Stimulated activated CD8-positive, alpha-beta memory T cell treated with anti-CD3 and anti-CD28 coated beads, Interleukin-4, amount 100 ng/mL, for 4 hours (primary cell): ENCODE measurements at places on chromosomes 2 and 18.

DNA sequence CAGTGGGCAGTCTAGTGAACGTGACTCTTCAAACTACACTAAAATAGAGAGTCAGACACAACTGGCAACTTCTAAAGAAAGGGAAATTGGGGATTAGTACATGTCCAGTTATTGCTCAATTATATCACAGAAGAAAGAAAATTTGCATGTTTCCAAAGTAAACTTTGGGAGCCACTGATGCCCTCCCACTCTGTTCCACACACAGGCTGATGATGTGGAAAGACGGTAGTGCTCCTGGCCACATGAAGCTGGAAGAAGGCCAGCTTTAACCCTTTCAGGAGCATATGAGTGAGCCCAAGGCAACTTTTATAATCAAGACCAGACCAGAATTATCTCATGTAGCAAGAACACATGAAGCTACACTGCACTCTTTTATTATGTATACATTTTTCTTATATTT lies 141.0 kb downstream of the NR4A2 start:
- no peak for DNase-seq

- no peak for DNase-seq
Measured at GRCh38 chr18:43533371-43533770, 256.1 kb upstream of the SYT4 start.

DNA sequence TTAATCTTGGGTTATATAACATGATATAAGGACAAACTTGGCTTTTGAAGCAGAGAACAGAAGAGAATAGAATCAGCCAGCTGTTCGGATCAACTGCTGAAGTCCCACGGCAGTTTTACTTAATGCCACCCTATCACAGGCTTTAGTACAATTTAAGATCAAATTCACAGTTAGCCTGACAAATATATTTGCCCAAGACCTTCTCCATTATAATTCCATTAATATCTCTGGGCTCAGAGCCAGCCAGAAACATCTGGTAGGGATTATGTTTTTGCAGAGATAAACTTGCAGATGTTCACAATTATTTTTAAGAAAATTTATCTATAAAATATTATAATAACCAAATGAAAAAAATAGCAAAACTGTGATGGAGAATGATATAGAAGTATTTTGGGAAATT lies 381.4 kb downstream of the RAD51AP2 start:
- DNase-seq = no peak

DNA sequence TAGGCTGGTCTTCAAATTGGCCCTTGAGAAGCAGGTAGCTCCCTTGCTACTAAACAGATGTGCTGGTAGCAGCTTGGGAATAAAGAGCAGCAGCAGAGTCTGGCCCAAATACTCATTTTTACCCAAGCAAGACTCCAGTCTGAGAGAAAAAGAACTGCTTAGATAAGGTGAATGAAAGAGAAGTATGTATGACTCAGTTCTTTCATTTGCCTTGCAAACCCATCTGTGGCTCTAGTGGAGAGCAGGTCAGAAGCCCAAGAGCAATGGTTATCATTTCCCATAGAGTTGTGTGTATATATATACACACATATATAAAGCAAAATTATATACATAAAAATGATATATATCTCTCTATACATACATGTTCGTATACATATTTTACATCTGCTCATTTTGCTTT lies 80.3 kb downstream of the CAMKMT start:
- DNase-seq = no peak

DNA sequence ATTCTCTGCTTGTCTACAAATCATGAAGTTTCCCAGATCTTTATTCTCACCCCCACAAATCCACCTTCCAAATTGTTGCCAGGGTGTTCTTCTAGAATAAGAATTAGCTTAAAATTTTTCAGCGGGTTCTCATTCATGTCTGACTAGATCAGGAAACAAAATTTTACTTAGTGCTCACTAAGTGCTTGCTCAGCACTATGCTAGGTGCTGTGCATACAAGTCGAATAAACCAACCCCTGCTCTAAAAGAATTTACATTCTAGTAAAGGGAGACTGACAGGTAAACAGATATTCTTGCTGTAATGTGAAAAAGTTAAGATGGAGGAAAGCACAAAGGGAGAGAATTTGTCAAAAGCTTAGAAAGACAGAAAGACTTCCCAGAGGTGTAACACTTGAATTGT lies 2.4 kb upstream of the FSIP2 start:
- no peak for DNase-seq

DNA sequence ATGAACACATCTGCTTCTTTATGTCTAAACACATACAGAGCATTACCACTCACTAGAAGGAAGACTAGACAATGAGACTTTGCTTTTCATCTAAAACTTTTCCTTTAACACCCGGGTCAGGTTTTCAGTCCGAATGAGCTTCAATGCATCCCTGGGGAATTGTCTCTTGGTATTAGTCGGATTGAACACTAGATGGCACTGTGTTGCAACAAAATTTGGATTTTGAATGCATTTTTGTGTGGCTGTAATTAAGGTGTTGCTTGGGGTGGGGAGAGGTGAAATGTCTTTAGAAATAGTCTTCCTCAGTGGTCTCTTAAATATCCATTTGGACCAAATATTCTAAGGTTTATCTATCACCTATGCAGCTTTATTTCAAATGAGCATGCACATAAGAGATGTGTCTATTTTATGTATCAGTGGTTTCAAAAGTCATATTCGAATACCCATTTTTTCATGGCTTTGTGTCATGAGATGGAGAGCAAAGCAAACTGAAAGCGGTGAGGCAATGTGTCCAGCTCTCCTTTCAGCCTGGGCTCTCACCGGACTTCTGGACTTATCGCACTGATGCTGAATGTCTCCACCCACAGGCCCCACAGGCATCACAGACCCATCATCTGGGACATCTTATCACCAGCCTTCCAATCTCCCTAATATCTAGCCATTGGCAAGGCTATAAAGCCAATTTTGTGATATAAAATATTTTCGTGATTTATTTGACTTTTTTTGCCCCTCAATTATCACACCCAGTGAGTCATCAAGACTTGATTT lies 510.3 kb downstream of the RNF144A start:
- DNase-seq = no peak

GRCh38 chr2:218478544-218478943 lies 59.6 kb downstream of the VIL1 start:
- no peak for DNase-seq

- no peak for DNase-seq
Measured at GRCh38 chr2:229775614-229776313, 61.4 kb upstream of the DNER start.

DNA sequence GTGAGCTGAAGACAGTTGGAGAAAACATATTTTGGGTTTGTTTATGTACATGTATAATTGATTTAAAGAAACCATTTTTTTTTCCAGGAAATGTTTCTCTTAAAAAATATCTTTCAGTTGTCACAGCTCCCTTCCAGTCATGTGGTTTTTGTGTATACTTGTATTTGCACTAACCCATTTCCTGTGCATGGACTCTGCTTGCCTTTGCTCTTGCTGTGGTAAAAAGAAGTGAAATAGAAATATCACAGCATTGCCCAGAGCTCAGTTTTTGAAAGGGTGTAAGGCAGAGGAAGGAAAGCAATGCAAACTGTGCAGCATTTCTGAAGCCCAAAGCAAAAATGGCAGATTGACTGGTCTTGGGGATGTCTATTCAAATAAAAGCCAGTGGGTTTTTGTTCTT lies 10.4 kb upstream of the DOCK10 start:
- DNase-seq = no peak

GRCh38 chr18:6069539-6069938 lies 174.2 kb upstream of the TMEM200C start:
- no peak for DNase-seq

GRCh38 chr2:108905176-108905575 lies 83.8 kb downstream of the EDAR start:
- no peak for DNase-seq

GRCh38 chr18:33577685-33578517 lies at the start of gene ASXL3:
TSS of gene ASXL3 (plus strand) at chr18:33578219. CDS start at chr18:33578632, 413 bp downstream.
- DNase-seq = no peak

DNA sequence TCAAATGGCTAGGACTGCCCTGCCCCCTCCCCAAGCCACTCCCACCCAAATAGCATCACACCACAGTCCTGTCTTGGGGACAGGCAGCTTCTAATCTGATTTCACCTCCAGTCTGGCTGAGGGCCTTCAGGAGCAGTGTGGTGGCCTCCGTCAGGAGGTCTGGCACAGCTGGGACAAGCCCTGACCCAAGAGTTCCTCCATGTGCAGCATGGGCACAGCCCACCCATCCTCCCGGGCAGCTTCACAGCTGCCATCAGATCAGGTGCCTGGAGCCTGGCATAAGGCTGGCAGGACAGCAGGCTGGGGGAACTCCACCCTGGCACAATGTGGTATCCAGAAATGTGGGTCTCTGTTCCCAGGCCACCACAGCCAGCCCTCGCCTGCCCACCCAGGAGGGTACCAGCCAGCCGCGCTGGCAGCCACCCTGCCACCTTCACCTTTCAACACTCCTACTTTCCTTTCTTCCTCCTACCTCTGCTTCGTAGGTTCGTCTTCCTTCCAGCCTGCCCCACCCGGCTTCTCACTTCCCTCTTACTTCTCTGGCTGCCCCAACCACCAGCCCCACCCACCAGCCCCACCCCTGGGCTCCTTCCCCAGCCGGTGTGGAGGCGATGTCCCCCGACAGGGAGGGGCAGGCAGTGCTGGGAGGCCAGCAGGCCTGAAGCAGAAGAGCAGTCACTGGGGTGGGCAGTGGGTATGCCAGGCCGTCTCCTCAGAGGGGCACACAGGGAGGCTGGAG lies at the start of gene CAPG:
Gene CAPG (minus strand): TSS at position 522 of the 739 bp plus-strand sequence. CDS start 8,221 bp downstream, outside the sequence.
- no peak for DNase-seq

- DNase-seq = no peak
Measured at GRCh38 chr2:96665083-96665569, 22.6 kb downstream of the FER1L5 start.

- no peak for DNase-seq
Measured at GRCh38 chr18:38557006-38557405, 991.4 kb upstream of the CELF4 start.

DNA sequence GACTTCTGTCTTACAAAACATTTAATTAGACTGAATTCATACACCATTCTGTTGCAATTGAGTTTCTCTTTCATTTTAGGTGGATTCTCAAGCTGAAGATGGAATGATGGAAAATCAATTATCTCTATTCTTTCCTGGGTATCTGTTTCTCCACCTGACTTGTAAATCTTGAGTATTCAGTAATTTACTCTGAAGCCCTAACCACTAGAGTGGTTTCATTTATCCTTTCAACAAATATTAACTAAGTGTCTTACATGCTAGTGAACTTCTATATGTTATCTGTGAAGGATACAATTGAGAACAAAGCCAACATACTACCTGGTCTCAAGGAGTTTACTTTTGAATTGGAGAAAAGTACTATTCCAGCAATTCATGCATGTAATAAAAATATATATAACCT lies 94.1 kb upstream of the ZNF804A start:
- DNase-seq = no peak

- DNase-seq = no peak
Measured at GRCh38 chr18:6205706-6206105, 209.0 kb downstream of the L3MBTL4 start.

GRCh38 chr2:104562537-104562936 lies 291.4 kb upstream of the POU3F3 start:
- DNase-seq = no peak

GRCh38 chr2:144240656-144241339 lies 279.1 kb downstream of the ZEB2 start:
- DNase-seq = no peak

- DNase-seq = no peak
Measured at GRCh38 chr2:43045866-43046265, 180.5 kb downstream of the ZFP36L2 start.

GRCh38 chr2:127305990-127306585 lies 12.1 kb upstream of the ERCC3 start:
- DNase-seq = no peak

DNA sequence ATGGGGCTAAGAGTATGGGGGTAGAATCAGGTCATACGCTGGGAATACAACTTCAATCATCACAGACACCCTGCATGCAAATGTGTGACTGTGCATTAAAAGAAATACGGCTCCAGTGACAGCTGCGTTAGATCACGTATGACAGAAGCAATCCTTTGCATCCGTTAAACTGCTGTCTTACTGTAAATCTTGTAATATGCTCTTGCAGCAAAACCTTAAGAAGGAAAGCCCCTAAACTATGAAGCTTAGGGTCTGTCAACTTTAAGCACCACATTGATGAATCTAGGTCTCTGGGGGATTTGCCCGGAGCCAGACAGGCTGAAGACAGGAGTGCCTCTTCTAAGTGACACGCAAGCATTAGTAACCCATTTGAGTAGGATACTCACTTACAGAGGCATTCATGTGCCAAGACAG lies 84.7 kb upstream of the EML6 start:
- no peak for DNase-seq

GRCh38 chr18:57947117-57947516 lies 96.9 kb upstream of the NEDD4L start:
- DNase-seq = no peak

DNA sequence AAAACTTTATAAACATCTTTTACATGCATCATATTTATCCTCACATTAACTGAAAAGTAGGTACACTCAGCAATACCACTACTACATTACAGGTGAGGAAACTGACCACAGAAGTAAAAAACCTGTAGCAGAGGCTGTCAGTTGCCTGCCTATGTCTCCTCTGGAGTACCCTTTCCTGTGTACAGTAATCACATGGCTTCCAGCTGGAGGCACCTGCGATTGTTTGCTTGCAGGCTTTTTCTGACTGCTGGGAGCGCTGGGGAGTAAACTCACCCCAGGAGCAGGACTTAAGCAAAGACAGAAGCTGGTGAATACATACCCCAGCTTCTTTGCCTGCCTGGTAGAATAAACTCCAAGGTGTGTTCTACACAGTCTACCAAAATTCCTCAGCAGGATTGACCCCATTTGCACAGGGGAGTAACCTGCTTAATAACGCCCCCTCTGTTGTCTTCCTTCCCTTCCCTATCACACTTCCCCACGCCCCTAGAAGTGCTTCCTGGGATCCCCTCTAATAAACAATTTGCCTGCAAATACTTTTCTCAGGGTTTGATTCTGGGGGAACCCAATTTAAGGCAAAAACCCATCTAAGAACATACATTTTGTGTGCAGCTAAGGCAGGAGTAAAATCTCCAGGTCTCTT lies 138.9 kb downstream of the PTH2R start:
- no peak for DNase-seq

GRCh38 chr18:22124970-22125369 lies 44.4 kb upstream of the GATA6 start:
- no peak for DNase-seq

- DNase-seq = no peak
Measured at GRCh38 chr2:145094370-145094769, 574.5 kb upstream of the ZEB2 start.

DNA sequence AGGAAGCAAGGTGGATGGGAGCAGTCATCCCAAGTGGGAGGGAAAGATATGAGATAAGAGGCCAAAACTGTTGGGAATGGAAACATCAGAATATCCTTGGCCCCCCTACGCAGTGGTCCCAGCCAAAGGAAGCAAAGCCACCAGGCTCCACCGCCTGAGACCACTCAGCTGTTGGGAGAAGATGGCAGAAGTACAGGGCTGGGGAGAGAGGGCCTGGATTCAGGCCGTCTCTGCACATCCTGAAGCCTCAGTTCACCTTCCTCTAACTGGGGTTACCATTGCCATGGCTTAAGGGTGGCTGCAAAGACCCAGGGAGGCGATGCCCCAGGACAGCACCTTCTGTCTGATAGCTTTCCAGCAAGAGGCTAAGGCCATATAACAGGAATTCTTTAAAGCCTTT lies 193.8 kb downstream of the MGAT5 start:
- no peak for DNase-seq
